Keratinocyte (primary cell): ENCODE measurements at places on chromosomes 6 and 20. TPM values are rescaled to one million over a fixed set of nuclear protein-coding genes. Genes with fewer than 3 reads are reported as not detected.

F13A1 gene
- not detected in 3 replicates for polyA plus RNA-seq

- DNase-seq, result no peak
Measured at GRCh38 chr6:43728586-43728985, 41.0 kb upstream of the MRPS18A start.

- no peak for DNase-seq
Measured at GRCh38 chr6:146990821-146991798, 213.1 kb upstream of the STXBP5 start.

KIAA1755 gene
- polyA plus RNA-seq, result 0.05 to 0.07 TPM in 2 of 3 replicates, not detected in the other

PRPH2 gene
- polyA plus RNA-seq, result 0.01 to 0.05 TPM in 2 of 3 replicates, not detected in the other

PABPC1L gene
- 27.2 to 31.4 TPM (median 29.8 TPM) in 3 replicates for polyA plus RNA-seq
